ENCODE measurements at places on chromosomes 4 and X. TPM values are rescaled to one million over a fixed set of nuclear protein-coding genes. Genes with fewer than 3 reads are reported as not detected.

The MND1 gene
- total RNA-seq = 5.7 TPM

The TRIML2 gene
- not detected for total RNA-seq

The KANTR gene
- total RNA-seq = 30.5 TPM

The CENPI gene
- 5.4 TPM for total RNA-seq

The DCAF4L1 gene
- total RNA-seq = under 0.01 TPM

The SORCS2 gene
- total RNA-seq = 8.9 TPM

The HOPX gene
- total RNA-seq = 58.0 TPM

The ELK1 gene
- 14.5 TPM for total RNA-seq

The MAGIX gene
- total RNA-seq = 1.5 TPM

The TRIM60 gene
- not detected for total RNA-seq

The P2RY8 gene
- total RNA-seq = not detected

The DMP1 gene
- total RNA-seq = under 0.01 TPM

The CT45A5 gene
- total RNA-seq = not detected

The SLC35A2 gene
- 7.1 TPM for total RNA-seq

The ADGRL3 gene
- total RNA-seq = 226 TPM

The FRMPD4 gene
- total RNA-seq = 32.2 TPM

The ETDA gene
- total RNA-seq = not detected

The MAGEA4 gene
- total RNA-seq = not detected

The MAGEA2B gene
- total RNA-seq = not detected

The OFD1 gene
- 18.2 TPM for total RNA-seq

The TECRL gene
- not detected for total RNA-seq

The WDR17 gene
- total RNA-seq = 42.8 TPM

The F8A1 gene
- total RNA-seq = 2.2 TPM

The GAGE12H gene
- not detected for total RNA-seq

The RAB41 gene
- total RNA-seq = not detected

The CEP135 gene
- total RNA-seq = 12.8 TPM

The CCDC149 gene
- total RNA-seq = 19.2 TPM

The LUZP4 gene
- total RNA-seq = not detected

The SHISA3 gene
- not detected for total RNA-seq

The IL2 gene
- not detected for total RNA-seq

The NEIL3 gene
- 2.2 TPM for total RNA-seq

The UGT2A3 gene
- not detected for total RNA-seq

The SLC26A1 gene
- 2.5 TPM for total RNA-seq

The UGT2A1 gene
- total RNA-seq = not detected

Measured in temporal lobe (tissue), 4 donors.